Fibroblast of skin of scalp (primary cell): ENCODE measurements at places on chromosomes 5 and 9.
A peak's percentile ranks its signal among the peaks of the same experiment; 100 is the strongest.

DNA sequence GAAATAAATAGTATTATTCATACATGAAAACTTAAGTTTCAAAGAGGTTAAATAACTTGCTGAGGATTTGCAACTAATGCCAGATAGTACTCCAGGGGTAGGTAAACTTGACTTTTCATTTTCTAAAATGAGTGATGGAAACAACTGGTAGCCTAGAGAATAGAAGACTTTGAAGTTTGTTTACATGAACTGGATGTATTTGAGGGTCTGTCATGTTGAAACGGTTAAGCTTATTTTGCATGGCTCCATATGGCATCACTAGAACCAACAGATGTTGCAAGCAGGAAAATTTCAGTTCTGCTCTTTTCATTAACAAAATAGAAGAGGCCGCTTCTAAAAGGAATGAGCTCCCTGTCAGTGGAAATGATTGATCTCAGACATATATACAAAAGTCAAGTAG is 105.1 kb upstream of the SGCD start:
- DNase-seq = no peak

- DNase-seq = no peak
Observed at GRCh38 chr5:167709625-167710024, 581.8 kb upstream of the WWC1 start.

DNA sequence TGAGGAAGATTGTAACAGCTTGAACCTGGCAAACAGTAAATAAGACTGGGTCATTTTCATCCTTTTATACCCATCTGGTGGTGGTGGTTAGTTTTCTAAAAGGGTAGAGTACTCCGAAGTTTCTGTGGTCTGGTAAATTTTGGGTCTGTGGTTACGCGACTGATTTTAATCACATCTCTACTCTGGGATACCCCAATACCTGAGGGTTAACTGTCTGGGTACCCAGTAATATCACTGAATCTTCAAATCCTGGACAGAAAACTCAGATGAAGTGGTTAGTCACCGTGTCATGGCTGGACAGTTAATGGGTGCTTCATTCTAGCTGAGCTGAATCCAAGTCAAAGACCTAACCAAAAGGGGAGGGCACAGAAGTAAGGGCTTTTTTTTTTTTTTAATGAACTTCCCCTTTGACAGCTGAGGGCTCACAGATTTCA is 474.2 kb downstream of the GADD45G start:
- no peak for DNase-seq

DNA sequence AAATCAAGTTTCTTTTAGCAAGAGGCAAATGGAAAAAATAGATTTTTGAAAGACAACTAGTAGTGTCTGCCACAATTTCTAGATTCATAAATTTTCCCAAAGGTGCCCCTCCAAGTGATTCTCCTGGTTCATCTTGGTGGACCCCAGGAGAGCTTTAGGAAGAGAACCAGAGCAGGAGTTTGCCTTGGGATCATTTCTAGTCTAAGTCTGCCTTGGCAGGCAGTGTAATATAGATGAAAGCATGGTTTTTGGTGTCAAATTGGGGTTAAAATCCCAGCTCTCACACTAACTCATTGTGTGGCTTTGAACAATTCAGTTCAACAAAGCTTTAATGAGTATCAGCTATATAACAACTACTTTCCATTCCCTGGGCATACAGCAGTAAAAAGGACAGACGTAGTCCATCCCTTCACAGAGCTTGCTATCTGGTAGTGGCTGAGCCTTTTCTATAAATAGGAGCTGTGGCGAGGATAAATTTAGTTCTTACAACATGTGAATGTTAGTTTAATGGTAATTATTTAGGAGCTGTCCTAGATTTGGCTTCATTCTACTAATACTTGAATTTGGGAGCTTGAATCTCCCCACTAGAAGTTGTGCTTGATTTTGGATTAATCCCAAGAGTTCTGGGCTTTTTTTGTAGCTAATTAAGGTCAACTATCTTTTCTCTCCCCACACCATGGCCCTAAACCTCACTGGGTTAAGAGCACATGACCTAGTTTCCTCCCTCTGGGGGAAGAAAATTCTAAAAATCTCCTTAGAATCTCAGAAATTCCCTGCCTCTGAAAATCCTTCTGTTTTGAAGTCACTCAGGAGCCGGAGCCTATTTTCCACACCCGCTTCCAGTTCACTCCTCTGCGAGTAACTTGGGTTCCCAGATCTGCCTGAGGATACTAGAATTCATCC is 197.8 kb downstream of the PCSK1 start:
- peak; percentile 67 for DNase-seq

GRCh38 chr9:122091682-122092592 is 1.2 kb downstream of the TTLL11 start:
- DNase-seq = no peak
